Activated CD8-positive, alpha-beta memory T cell treated with anti-CD3 and anti-CD28 coated beads for 1 hour (primary cell): ENCODE measurements at places on chromosomes 3 and 15.

GRCh38 chr15:88324741-88325065, 68.2 kb upstream of the NTRK3 start:
- DNase-seq: no peak

- no peak for DNase-seq
Observed at GRCh38 chr15:50484781-50485180, 60.6 kb downstream of the USP8 start.

GRCh38 chr3:90015688-90016356, 908.4 kb downstream of the EPHA3 start:
- no peak for DNase-seq

GRCh38 chr3:189952272-189952671, 168.4 kb downstream of the P3H2 start:
- DNase-seq: no peak

GRCh38 chr15:99480016-99480810, 85.6 kb upstream of the MEF2A start:
- DNase-seq: no peak

DNA sequence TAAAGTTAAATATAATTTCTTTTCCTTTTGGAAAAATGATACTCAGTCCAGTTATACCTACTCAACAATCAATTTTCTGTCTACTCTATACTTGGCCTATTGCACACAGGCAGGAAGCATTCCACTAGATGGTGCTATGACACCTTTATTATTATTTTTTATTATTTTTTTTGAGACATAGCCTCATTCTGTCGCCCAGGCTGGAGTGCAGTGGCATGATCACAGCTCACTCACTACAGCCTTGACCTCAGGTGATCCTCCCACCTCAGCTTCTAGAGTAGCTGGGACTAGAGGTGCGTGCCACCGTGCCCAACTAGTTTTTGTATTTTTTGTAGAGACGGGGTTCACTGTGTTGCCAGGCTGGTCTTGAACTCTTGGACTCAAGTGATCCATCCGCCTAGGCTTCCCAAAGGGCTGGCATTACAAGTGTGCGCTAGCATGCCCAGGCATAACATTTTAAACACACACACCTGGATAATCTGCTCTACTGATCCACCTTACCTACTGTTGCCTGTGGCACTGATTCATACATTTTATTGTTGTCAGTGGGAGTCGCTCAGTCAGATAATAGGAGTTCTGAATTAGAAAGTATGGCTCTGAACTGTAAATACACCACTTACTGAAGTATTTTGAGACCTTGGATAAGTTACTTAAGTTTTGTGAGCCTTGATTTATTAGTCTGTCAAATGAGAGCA, 56.2 kb downstream of the EIF3J start:
- no peak for DNase-seq

- no peak for DNase-seq
Observed at GRCh38 chr3:106332884-106333283, 464.1 kb upstream of the CBLB start.

GRCh38 chr15:93459396-93459795, 370.4 kb upstream of the RGMA start:
- DNase-seq: no peak

- no peak for DNase-seq
Observed at GRCh38 chr3:124599147-124599765, 131.0 kb upstream of the UMPS start.

DNA sequence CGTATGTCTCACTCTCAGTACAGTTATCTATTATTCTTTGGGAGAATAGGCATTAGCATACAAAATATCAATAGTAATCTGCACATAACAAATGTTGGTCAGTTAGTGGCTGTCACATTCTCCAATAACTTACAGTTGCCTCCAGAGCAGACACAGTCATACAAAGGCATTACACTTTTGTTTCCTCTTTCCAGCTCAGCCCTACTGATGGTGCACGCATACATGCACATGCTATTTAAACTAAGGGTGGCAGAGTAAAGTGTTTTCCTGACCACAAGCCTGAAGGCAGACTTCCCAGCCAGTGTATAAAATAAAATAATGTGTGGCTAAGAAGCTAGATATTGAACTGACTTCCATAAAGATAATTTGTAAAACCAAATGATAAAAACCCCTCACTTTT, 47.6 kb downstream of the PHLDB2 start:
- DNase-seq: no peak

GRCh38 chr15:40072216-40072990, 33.4 kb upstream of the SRP14 start:
- no peak for DNase-seq

DNA sequence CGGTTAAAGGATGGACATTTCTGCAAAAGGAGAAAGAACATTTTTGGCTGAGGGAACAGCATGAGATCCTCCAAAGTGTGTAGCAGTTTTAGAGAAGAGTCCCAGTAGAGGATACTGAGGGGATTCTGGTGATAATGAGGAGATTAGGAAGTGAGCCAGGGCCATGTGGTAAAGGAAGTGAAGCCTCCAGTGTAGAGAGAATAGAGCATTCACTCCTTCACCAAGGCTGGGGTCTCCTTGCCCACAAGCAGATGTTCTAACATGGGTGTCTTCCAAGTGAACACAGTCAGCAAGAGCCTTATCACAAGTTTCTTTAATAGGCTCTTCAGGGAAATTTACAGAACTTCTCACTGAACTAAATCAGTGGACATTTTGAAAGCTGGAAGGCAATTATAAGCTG, 173.7 kb downstream of the SSR3 start:
- no peak for DNase-seq

GRCh38 chr3:74489050-74489792, 125.2 kb downstream of the CNTN3 start:
- DNase-seq: no peak

GRCh38 chr15:89814112-89814742, 425 bp downstream of the ANPEP start:
- DNase-seq: no peak

GRCh38 chr3:107969994-107970819, 120.6 kb downstream of the CD47 start:
- no peak for DNase-seq

DNA sequence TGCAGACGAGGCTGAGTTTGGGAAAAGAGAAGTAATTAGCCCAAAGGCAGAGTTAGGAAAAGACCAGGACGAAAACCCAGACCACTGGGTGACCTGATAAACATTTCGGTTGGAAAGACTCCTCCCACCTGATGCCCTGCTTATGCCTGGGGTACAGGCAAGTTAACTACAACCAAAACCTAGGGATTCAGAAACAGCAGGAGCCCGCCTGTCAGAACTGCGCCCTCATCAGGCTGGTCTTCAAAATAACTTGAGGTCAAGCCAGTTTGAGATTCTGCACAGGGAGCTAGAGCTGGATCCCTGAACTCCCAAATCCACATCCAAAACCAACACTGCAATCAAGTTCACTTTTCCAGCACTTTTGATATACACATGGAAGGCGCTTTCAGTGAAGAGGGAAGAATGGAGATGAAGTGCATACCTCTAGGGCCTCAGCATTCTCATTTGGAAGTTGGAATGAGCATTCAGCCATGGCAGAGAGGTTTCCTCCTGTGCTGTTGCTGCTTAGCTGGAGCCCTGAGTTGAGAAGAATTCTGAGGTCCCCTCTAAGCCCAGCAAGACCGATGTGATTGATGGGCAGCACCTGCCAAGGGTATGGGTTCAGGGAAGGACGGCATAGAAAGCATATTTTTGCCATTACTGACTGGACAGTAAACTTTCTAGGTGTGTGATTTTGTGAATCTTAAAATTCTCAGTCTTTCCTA, 11.6 kb downstream of the TSEN2 start:
- DNase-seq: no peak

DNA sequence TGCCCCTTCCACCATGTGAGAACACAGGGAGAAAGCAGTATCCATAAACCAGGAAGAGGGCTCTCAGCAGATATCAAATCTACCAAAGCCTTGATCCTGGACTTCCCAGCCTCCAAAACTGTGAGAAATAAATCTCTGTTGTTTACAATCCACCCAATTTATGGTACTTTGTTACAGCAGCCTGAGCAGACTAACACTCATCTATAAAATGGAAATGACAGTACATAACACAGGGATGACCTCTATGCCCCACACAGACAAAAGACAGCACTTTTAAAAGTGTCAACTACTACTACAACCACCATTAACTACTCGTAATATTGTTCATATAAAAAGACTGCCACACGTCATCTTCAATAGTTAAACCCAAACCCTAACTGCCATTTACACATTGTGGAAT, 5.7 kb downstream of the RYK start:
- DNase-seq: no peak

DNA sequence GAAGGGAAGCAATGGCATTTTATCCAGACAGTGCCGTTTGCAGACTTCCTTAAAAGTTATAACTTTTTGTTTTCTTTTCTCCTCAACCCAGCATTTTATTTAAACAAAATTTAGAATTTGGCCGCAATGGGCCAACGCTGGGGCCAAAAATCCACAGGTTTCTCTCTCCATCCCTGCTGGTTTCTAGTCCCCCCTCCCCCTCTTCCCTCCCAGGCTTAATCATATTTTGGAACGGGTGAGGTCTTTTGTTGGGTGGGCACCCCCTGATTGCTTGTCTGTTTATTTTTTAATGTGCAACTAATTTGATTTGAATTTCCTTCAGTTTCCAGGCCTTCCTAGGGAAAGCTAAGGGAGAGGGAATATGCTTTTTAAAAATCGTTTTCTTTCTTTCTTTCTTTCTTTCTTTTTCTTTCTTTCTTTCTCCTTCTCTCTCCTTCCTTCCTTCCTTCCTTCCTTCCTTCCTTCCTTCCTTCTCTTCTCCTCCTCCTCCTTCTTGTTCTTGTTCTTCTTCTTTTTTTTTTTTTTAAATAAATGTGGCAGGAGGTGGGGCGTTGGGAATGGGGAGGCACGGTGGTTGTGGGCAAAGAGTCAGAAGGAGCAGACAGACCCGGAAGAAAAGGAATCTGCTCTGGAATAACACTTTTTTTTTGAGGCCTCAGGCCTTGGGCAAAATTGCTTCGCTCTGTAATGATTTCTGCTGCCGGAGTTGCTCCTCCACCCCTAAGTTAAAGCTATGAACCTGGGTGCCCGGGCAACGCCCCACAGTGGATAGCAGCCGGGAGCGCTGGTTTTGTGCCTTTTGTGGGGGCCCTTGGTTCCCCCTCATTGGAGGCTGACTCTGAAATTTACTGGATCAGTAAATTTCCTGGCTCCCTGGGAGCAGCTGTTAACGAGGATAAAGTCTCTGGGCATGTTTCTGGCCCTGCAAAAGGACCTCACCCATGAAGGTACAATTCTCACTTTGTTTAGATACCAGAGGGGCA, 1.9 kb downstream of the FNDC3B start:
- DNase-seq: no peak

- DNase-seq: no peak
Observed at GRCh38 chr3:32137870-32138269, 31.4 kb downstream of the GPD1L start.

- DNase-seq: no peak
Observed at GRCh38 chr3:110583373-110583935, 488.2 kb upstream of the NECTIN3 start.

- no peak for DNase-seq
Observed at GRCh38 chr3:29313981-29314726, 33.3 kb downstream of the RBMS3 start.

GRCh38 chr15:42846647-42847046, 73.9 kb downstream of the TTBK2 start:
- DNase-seq: no peak

GRCh38 chr3:184405075-184406030, 25.5 kb downstream of the CHRD start:
- no peak for DNase-seq

- DNase-seq: no peak
Observed at GRCh38 chr3:168824107-168824506, 728.4 kb upstream of the GOLIM4 start.
